HFFc6 (cell line): ENCODE measurements at places on chromosomes 4 and X. TPM values are rescaled to one million over a fixed set of nuclear protein-coding genes. Genes with fewer than 3 reads are reported as not detected.

The PDGFRA gene
- total RNA-seq = 22.8 and 89.1 TPM in 2 replicates

The TSPAN7 gene
- not detected in 3 replicates for total RNA-seq

The SMIM10 gene
- total RNA-seq = 5.3 to 6.4 TPM (median 6.1 TPM) in 3 replicates

The LARP7 gene
- 25.6 to 32.1 TPM (median 26.6 TPM) in 3 replicates for total RNA-seq

The OTC gene
- not detected in 3 replicates for total RNA-seq

The SORCS2 gene
- total RNA-seq = 0.15 TPM in 1 of 3 replicates, not detected in the others

The FGF13 gene
- total RNA-seq = not detected in 3 replicates

GRCh38 chrX:74061879-74062278, 242.1 kb upstream of the ZCCHC13 start:
- DNase-seq = no peak

DNA sequence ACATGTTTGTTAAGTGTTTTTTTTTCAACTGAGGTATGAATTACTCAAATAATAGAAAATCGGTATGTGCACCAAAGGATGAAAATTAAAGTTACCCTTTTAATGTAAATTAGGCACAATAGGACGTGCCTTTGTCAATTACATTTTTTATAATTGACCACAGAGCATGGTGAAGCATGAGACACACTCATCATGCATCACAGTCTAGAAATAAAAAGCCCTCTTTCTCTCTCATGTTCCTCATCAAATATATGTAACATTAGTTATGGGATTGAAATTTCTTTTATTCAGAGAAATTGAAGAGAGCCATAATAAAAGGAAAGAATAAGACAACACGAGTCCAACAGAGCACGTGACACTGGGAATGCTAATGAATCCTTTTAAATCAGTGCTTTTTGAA, 3.5 kb downstream of the GNRHR start:
- no peak for DNase-seq

DNA sequence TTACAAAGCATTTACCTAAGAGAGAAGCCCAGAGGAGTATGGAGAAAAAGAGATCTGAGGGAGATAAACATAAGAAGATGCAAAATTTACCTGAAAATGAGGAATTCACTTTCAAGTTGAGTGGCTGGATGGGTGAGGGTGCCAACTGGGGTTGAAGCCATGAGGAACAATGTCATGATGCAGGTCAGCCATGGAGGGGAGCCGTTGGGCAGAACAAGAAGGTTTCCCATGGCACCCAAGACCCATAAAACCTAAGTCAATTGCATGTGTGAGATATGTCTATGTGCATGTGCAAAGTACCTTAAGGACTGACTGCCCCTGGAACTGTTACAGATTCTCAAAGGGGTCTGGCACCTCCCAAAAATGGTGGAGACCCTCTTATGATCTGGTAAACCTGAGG, 46.6 kb upstream of the PRRG1 start:
- DNase-seq = peak; percentile 0

DNA sequence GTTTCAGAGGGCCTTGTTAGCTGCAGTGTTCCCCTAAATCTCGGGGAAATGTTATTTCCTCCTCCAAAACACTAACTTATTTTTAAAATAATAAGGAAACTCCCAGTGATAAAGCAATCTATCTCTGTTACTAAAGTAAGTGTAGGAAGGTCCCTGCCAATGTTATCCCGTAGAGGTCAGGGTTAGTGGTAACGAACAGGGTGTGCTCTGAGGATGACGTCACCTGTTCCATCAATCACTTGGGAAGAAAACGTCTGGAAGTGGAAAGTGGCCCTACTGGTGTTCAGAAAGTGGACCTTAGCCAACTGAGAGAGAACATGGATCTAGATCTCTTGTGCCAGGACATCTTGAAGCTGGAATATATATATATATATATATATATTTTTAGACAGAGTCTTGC, 249.5 kb downstream of the BCOR start:
- DNase-seq = no peak

DNA sequence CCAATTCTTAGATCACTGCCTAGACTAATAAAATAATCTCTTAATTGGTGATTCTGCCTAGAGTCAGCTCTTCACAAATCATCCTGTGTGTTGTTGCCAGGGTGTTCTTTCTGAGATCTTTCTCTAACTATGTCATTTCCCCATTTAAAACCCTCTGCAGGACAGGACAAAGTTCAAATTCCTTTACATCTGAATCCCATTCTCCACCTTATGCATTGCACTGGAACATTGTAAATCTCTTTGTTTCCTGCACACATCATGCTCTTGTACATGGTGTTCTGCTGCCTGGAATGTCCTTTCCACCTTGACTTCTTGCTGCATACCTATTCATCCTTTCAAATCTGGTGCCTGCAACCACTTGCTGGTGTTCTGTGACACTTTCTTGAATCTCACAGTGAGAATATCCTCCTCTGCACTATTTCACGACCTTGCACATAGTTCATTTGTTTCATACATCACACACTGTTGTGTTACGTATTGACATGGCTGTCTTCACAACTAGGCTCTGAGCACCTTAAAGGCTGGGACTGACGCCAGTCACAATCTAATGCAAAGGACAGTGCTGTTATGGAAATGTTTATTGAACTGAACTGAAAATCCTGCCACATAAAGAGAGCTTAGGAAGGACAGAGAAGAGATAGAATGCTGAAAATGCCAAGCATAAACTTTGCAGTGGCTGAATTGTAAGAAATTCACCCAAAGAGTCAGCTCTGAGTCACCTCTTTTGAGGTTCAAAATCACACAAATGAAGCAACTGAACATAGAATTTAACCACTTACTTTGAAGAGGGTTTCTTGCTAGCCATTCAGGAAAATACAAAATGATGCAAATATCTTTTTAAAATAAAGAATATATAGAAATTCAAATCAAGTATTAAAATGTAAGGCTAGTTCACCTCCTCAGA, 26.4 kb upstream of the SMIM14 start:
- DNase-seq = peak; percentile 43
